Astrocyte of the spinal cord (primary cell): ENCODE measurements at places on chromosomes 3 and 15.

DNA sequence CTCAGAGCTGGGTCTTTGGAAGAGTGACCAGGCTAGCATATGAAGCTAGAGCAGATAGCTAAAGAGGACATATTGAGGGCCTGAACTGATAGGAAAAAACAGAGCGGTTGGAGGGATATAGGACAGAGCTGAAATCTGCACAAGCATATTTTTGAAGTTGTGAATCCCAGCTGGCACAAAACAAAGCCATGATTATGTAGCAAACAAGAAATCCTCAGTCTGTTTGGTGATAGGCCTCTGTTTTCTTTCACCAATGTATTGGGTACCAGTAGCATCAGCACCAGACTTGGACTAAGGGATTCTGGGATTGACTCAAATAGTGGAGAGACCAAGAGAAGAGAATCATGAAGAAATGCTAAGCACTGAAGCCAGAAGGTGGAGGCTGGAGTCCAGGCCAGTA is 151.0 kb downstream of the FAM43A start:
- DNase-seq, result no peak

DNA sequence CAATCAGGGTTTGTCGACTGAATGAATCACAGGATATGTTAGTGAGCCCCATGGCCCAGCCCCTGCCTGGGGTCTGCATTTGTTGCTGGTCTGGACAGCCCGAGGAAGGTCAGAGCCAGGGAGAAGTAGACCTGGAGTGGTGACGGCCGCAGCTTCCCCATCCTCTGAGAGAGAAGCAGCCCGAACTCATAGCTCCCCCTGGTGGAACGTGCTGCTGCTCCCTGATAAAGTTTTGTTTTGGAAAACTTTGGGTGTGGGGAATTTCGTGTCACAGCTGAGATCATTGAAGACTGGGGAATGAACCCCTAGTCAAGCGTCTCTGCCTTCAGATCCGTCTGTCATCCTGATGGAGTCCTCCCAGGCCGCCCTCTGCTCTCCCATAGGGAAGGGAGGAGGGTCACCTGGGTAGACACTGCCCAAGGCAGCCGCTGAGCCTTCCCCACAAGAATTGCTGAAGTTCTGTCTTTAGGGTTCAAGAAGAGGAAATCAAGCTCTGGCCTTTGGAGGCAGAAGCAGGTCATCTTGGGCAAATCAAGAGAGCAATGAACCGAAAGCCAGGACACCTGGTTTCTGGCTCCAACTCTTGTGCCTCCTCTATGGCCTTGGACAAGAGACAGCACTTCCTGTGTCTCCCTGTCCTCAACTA is 60.5 kb downstream of the GLDN start:
- DNase-seq, result no peak

DNA sequence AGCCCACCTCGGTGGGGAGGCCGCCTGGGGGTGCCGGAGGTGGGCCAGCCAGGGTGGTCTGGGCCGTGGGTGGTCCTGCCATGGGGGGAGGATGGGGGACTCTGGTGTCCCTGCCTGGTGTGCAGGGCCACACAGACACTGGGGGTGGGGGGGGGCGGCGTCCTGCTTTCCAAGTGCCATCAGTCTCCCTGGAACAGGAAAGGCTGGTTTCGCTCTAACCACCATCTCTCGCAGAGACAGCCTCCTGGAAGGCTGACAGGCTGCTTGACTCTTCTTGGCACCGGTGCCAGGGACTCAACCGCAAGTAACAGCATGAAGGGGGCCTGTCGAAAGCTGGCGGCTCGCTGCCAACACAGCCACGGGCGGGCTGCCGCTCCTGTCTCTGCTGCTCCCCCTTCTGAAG is 40.3 kb downstream of the RGMA start:
- DNase-seq, result peak; percentile 43

GRCh38 chr3:170421111-170421641 is 2.5 kb downstream of the CLDN11 start:
- DNase-seq, result peak; percentile 52

- DNase-seq, result no peak
Measured at GRCh38 chr15:67865766-67866165, 25.9 kb upstream of the RNU6-1 start.

DNA sequence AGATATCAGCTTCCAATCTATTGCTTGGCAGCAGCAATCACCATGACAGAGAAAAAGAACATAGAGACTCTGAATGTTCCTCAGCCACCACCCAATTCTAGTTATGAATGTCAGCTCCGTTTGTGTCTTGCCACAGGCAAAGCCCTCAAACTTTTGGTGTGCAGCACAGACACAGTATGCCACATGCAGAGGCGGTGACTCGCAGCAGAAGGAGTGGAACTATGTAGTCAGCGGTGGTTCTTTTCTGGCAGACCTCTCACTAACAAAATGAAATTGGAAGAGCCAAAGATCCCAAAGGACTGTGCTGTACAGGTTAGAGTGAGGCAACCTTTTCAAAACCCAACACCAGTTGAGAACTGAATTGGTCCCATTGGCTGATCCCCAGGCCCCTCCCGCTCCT is 220.9 kb downstream of the SLC9A9 start:
- peak; percentile 61 for DNase-seq

DNA sequence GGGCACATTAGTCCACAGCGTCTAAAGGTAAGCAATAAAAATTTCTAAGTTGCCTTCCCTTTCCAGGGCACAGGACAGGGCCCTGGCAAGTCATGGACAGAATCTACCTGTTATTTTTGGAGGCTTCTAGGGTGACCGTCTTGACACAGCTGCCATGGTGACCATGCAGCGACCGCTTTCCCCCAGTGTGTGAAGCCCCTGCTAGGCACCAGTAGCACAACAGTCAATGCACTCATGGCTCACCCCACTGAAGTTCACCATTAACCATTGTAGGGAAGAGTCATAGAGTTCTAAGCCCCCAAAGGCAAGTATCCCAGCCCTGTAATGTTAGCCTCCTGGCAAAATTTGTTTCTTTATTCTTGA is 43.8 kb upstream of the SLCO2A1 start:
- no peak for DNase-seq

- peak; percentile 36 for DNase-seq
Measured at GRCh38 chr3:162338514-162338913, 841.9 kb downstream of the OTOL1 start.

- DNase-seq, result no peak
Measured at GRCh38 chr15:72116731-72117485, 1.0 kb downstream of the MYO9A start.

DNA sequence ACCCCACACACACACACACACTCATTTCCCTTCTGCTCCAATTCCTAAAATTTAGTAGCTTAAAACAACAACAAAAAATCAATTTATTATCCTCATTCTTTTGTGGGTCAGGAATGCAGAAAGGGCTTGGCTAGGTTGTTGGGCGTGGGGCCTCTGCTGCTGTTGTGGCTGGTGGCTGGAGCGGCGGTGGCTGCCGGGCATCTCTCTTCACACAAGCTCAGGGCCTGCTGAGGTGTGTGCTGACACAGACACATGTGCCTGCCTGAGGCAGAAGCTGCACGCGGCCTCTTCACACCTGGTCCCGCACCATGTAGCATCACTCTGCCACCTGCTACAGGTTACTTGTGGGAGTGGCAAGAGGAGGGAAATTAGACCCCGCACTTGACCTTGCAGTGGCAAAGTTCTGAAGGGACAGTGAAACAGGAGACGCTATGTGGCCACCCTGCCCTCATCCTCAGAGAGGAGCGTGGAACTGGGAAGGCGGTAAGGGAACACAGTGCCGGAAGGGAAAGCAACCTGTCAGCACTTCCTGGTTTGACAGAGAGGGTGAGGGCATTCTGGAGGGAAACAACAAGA is 64.0 kb upstream of the PRR20G start:
- no peak for DNase-seq

DNA sequence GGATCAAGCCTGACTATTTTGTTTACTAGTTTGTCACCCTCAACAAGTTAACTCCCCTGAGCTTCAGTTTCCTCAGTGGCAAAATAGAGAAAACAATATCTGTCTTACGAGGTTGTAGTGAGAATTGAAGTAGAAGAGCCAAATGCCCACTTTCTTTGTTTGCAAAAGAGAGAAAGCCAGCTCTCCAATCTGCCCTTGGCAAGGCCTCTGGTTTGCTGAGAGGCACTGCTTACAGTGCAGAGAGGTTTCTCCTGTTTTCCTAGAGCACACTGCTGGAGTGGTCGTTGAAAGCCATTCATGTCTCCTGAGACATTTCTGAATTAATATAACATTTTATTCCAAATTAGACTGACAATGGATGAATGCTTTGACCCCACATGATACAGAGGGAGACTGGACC is 260.5 kb upstream of the IGF1R start:
- DNase-seq, result no peak

GRCh38 chr15:44160796-44161195 is 34.3 kb downstream of the FRMD5 start:
- no peak for DNase-seq

DNA sequence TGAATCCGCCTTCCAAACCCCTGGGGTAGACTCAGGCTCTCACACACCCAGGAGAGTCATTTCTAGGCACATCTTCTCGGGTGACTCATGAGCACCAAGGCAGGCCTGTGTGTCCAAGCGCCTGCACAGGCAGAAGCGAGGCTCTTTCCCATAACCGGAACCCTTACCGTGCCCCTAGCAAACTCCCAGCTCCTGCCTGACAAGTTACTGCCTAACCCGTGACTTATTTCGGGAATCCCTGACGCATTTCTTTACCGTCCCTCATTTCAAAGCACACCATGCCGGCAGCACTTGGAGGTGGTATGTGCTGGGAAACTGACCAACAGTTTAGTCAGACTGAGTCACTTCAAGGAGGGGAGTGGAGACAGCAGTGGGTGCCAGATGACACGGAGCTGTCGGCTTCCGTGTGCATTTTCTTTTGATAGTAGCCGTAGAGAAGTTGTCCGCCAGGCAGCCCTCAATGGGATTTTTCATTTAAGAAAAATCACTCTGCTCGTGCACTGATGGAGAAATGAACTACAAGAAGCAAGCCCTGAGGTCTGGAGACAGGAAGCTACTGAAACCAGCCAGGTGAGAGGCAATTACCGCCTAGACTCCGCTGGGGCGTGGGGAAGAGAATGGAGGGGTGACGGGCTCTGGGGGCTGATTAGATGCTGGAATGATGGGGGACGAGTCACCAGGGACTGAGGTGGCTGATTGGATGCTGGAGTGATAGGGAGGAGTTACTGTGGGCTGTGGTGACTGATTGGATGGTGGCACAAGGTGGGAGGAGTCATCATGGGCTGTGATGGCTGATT is 17.3 kb upstream of the HRH1 start:
- peak; percentile 100 for DNase-seq

DNA sequence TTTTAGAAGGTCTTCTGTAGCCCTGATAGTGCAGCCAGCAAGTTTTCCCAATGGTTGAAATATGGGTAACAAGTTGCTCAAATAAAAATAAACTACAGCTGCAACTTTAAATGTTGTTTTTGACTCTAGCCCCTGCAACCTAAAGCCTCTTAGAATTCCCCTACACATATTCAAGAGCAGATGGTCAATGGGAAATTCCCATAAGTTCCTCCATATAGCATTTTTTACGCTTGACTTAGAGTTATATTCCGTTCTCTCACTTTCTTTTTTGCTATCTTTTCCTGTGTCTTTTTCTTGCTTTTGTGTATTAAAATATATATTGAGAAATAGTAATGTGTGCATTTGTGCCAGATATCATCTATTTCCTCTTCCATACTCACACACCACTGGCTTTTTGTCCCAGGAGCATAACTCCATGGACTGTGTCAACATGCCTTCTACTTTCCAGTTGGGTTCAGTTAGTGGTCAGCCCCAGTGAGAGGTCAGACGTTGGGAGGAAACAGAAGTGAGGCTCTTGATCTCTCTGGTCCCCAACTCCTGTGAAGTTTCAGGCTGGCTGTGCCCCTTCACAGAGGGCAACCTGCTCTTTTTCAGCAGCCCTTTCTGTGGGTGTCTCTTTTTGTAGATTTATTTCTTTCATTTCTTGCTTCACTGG is 63.3 kb upstream of the TP63 start:
- no peak for DNase-seq
